ENCODE measurements at places on chromosomes 4 and X. TPM values are rescaled to one million over a fixed set of nuclear protein-coding genes. Genes with fewer than 3 reads are reported as not detected.
A peak's percentile ranks its signal among the peaks of the same experiment; 100 is the strongest.

- H3K36me3 ChIP-seq, result no peaks in the 10 kb centered on the region
- DNase-seq, result no peak
- H3K4me1 ChIP-seq, result no peaks in the 10 kb centered on the region
- no peak overlapping the region for H3K4me3 ChIP-seq
Measured at GRCh38 chr4:21457086-21457840, 491.3 kb downstream of the KCNIP4 start.

- peak; percentile 25 for DNase-seq
- H3K27ac ChIP-seq, result no peak overlapping the region
- H3K4me3 ChIP-seq, result no peak overlapping the region
- no peaks in the 10 kb centered on the region for H3K36me3 ChIP-seq
- H3K27me3 ChIP-seq, result no peaks in the 10 kb centered on the region
- H3K4me1 ChIP-seq, result peaks cover 2% of the 10 kb centered on the region
Measured at GRCh38 chr4:113316879-113317278, 267.4 kb downstream of the ANK2 start.

GRCh38 chrX:110268886-110269285, 49.0 kb downstream of the AMMECR1 start:
- peaks cover 6% of the 10 kb centered on the region for H3K4me1 ChIP-seq
- H3K27me3 ChIP-seq, result no peaks in the 10 kb centered on the region
- H3K27ac ChIP-seq, result no peak overlapping the region
- H3K4me3 ChIP-seq, result no peak overlapping the region
- peaks cover 3% of the 10 kb centered on the region for H3K36me3 ChIP-seq

DNA sequence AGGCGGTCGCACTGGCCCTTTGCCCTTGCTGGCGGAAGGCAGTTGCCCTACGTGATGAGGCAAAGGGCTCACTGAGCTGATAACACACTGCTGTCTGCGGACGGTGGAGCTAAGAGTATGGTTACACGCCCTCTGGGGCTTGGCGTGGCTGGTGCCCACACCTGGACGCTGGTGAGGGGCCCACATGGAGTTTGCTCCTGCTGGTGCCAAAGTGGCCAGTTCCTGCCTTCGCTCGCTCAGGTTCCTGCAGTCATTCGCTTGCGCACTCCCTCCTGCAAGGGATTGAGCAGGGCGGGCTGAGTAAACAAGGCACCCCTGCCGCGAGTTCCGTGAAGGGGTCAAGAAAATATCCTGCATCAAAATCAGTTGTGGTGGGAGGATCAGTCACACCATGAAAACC, 18.4 kb downstream of the SPARCL1 start:
- H3K27me3 ChIP-seq, result no peaks in the 10 kb centered on the region
- DNase-seq, result no peak
- H3K36me3 ChIP-seq, result no peaks in the 10 kb centered on the region
- no peak overlapping the region for H3K27ac ChIP-seq

DNA sequence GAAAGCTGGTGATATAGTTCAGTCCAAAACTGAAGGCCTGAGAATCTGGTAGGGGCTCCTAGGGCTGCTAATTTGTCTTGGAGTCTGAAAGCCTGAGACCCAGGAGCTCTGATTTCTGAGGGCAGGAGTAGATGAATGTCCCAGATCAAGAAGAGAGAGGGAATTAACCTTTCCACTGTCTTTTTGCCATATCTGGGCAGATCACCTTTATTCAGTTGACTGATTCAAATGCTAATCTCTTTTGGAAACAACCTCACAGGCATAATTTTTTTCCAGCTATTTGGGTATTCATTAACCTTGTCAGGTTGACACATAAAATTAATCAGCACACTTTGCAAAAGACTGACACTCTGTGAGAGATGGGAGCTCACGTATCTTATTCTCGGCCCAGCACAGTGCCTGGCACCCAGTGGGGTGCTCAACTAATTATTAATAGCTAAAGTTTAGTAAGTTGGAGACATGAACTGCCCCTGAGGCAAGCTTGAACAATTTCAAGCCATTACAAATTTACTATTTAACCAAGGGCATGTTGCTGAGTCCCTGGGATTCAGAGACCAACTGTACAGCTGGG, 114.3 kb downstream of the CPEB2 start:
- H3K4me3 ChIP-seq, result no peak overlapping the region
- H3K27ac ChIP-seq, result no peak overlapping the region
- H3K4me1 ChIP-seq, result no peaks in the 10 kb centered on the region
- no peaks in the 10 kb centered on the region for H3K36me3 ChIP-seq
- no peaks in the 10 kb centered on the region for H3K27me3 ChIP-seq

- H3K4me1 ChIP-seq, result peaks cover 11% of the 10 kb centered on the region
- H3K36me3 ChIP-seq, result no peaks in the 10 kb centered on the region
- no peak overlapping the region for H3K27ac ChIP-seq
- no peak overlapping the region for H3K4me3 ChIP-seq
- no peaks in the 10 kb centered on the region for H3K27me3 ChIP-seq
Measured at GRCh38 chr4:128660361-128661215, 148.9 kb upstream of the JADE1 start.

DNA sequence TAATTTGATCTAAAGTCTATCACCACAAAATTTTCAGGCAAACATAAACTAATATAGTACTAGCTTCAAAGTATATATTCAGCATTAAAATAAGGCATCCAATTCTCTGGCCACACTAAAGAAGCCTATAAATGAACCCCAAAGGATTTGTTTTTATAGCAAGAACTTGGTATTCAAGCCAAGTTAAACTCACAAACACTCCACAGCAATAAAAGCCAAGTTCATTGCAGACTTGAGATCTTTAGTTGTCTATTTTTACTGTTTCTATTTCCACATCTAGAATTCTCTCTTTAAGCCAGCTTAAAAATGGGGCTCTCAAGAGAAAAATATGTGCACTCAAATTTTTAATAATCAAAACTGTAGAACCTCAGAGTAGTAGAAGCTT, 51.1 kb downstream of the WDFY3 start:
- H3K27me3 ChIP-seq, result no peaks in the 10 kb centered on the region
- no peaks in the 10 kb centered on the region for H3K36me3 ChIP-seq
- DNase-seq, result no peak

DNA sequence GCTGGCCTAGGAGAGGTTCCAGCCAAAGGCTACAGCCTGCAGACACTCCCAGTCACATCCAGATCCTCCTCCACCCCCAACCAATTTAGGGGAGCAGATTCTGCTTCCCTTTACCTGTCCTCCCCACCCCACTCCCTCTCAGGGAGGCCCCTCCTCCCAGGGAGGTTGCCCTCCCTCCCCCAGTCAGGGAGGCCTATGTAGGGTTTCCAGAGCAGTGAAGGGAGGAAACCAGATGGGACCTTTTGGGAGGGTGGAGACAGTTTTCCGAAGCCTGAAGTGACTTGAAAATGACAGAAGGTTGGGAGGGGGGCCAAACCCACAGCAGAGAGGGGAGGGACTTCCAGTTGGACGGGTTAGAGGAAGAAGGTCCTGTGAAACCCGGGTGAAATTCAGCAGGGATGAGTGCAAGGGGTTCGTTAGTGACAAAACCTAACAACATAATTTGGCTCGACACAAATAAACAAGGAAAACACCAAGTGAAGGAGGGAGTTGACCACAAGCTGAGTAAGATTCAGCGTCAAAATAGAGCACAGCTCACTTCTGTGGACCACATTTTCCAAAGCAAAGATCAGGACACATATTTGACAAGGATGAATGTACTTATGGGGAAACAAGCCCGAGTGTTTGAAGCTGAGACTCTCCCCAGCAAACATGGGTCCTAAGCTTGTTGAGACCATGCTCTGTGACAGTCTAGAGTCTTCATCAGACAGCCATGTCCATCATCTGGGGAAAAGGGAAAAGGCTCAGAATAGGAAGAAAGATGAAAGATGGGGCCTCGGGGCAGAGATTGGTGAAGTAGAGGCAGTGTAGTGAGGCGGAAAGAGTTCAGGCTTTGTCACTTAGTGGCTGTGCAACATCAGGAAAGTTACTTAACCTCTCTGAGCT, 46.4 kb downstream of the PRPS1 start:
- H3K4me3 ChIP-seq, result peak overlapping the region; percentile 79
- H3K27ac ChIP-seq, result peak overlapping the region; percentile 97
- H3K4me1 ChIP-seq, result peaks cover 72% of the 10 kb centered on the region

DNA sequence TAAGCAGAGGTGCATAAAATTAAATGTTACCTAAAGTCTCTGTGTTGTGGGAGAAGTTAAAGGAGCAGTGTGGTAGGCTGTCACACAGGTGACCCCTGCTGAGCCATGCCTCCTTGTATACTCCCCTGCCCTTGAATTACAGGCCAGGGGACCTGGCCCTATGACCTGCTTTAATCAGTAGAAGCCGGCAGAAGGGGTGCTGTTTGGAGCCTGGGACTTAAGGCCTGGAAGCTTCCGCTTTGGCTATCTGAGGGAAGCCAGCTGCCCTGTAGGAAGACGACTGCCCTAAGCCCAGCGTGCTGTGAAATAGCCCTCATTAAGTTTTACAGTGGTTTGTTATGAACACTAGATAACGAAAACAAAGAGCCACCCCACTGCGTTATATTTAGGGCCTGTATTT, 34.1 kb downstream of the SPINK2 start:
- no peak overlapping the region for H3K27ac ChIP-seq
- no peak overlapping the region for H3K4me3 ChIP-seq
- no peak for DNase-seq
- no peaks in the 10 kb centered on the region for H3K27me3 ChIP-seq
- H3K36me3 ChIP-seq, result no peaks in the 10 kb centered on the region

- H3K36me3 ChIP-seq, result no peaks in the 10 kb centered on the region
- no peaks in the 10 kb centered on the region for H3K4me1 ChIP-seq
- no peaks in the 10 kb centered on the region for H3K27me3 ChIP-seq
- DNase-seq, result no peak
- H3K27ac ChIP-seq, result no peak overlapping the region
Measured at GRCh38 chr4:89142691-89143669, 31.6 kb downstream of the TIGD2 start.

Gene TMEM271
- not detected for total RNA-seq

Gene HSFX4
- total RNA-seq, result not detected

All from CD4-positive, alpha-beta T cell (primary cell).